HTR-8/SVneo (cell line): ENCODE measurements at places on chromosomes 2 and 18.

- DNase-seq: no peak
Observed at GRCh38 chr18:67731851-67732250, 215.3 kb upstream of the DSEL start.

- no peak for DNase-seq
Observed at GRCh38 chr2:235493402-235493774, 455 bp upstream of the AGAP1 start.

- DNase-seq: no peak
Observed at GRCh38 chr2:224085811-224086210, 46.7 kb upstream of the SERPINE2 start.

DNA sequence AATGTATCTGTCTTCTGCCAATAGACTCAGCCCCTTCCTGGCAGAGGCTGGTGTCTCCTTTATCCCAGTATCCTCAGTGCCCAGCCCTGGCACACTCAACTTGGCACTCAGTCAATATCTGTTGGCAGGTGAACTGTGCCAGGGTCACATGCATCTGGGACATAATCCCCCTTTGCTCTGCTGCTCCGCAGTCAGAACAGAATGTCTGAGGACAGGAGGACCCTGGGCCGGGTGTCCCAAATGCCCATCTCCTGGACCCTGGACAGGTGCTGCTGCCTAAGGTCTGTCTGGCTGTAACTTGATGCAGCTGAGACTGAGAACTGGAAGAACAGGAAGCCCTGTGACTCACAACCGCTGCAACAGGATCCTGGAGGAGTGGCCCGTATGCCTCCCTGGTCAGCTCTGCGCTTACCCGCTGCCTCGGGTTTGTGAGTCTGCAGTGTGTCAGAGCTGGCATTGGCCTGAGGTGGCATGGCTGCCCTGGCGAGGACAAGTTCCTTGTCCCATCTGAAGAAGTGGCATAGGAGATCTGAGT, 11.4 kb downstream of the HK2 start:
- DNase-seq: peak; percentile 90

DNA sequence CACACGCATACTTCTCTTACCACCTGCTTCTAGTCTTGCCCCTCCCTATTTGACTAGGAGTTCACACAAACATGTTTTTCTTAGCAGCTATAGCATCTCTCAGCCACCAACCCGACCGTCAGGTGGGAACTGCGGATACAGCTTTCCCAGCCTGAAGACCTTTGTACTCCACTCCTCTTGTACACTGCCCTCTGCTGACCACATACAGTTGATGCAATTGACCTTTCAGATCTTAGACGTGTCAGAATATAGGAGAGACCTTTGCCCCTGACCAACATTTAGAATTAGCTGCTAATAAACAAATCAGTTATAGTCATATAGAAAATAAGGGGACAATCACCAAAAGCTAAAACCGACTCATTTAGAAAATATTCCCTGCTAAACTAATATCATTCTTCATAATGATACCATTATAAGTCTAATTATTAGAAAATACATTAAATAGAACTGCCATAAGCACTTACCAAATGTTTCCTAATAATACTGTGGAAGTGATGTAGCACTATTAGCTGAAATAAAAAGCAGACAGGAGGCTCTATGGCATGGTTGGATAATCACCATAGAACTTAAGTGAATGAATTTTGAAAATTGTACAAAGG, 208.4 kb downstream of the RAD51AP2 start:
- DNase-seq: peak; percentile 5

DNA sequence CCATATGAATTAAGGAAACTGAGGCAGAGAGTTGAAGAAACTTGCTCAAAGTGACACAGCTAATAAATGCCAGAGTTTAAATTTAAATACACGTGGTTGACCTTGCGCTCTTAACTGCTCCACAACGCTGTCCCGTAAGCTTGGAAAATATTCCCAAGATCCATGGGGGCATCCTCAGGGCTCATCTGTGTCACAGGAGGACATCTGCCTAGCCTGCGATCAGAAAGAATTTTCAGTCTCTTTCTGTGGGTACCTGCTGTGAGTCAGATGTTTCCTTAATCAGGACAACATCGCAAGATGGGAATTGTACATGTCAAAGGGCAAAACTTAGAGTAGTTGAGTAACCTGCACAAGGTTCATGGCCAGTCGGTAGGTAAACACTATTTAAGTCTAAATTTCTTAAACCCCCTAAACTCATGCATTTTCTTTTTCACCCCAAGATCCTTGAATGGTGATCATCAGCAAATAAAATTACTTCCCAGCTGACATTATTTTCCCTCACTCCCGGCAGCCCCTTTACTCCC, 1.4 kb downstream of the CMPK2 start:
- no peak for DNase-seq

DNA sequence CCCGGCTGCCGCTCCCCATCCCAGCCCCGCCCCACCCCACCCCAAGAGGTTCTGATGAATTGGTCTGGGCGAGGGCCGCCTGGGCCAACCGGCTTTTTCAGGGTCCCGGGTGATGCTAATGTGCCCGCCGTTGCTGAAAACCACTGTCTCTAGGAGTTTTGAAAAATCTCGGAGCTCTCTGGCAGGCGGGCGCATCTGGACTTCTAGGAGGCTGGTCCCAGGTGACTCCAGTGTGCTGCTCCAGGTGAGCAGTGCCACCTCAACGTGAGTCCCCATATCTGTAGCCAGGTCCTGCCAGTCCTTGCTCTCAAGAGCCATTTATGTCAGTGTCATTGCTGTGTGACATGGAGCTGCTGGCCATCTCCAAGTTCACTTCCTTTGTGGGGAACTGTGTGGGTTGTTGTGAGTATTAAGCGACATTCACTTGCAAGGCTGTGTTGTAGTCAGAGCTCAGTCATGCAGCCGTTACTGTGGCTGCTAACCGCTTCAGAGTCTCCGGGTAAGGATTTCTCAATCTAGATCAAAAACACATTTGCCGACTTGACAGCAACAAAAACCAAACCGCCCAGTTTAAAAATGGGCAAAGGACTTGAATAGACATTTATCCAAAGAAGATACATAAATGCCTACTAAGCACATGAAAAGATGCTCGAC, at the start of gene RFX8:
TSS of gene RFX8 (minus strand) at position 382 of the 654 bp plus-strand sequence. CDS start 8,264 bp downstream, outside the sequence.
- DNase-seq: no peak

GRCh38 chr2:240637116-240637900, 12.0 kb downstream of the GPR35 start:
- DNase-seq: no peak

DNA sequence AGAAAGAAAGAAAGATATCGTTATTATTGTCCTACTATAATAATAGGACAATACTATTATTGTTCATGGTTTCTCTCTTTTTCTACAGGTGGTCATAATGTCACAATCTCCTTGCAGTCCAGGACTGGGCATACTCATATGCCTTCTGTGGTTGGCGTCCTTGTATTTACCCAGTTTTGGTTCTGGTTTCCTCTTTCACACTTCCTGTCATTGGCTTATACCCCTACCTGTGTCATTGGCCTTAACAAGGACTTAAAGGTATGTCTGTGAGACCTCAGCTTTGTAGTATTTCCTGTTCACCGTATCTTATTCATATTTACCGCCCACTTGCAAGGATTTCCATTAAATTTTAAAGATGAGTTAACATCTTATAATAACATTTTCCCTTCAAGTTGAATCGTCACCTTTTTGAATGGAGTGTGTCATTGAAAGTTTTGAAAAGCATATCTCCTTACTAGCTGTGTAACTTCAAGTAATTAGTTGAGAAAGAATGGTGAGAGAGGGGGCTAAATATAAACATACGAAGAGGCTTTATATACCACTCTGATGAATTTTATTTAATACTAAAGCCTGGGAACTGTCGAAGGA, 36.5 kb upstream of the HTR2B start:
- no peak for DNase-seq

- DNase-seq: no peak
Observed at GRCh38 chr2:40173276-40173675, 278.6 kb downstream of the SLC8A1 start.

DNA sequence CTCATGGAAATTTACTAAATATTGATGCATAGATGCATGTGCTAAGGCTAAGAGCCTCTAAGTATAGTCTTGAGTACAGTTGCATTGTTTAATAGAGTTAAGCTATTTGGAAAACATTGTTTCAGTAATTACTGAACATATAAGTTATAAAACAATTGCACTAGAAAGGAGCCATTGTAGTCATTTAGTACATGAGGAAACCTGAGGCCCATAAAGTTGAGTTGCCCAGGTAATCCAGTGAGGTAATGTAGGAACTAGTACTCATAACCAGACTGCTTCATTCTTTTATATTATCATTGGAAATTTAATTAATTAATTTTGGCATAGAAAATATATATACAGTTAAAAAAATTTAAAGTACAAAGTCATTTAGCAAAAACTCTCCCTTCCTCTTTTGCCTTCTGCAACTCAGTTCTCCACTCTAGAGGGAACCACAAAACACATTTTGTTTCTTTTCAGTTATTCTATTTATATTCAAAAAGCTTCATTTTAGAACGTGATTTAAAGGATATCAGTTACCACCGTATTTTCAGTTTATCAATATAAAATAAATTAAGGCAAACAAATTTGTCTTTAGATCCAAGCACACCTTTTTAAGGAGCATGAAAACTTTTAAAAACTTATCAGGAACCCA, 27.8 kb upstream of the TBR1 start:
- DNase-seq: no peak

DNA sequence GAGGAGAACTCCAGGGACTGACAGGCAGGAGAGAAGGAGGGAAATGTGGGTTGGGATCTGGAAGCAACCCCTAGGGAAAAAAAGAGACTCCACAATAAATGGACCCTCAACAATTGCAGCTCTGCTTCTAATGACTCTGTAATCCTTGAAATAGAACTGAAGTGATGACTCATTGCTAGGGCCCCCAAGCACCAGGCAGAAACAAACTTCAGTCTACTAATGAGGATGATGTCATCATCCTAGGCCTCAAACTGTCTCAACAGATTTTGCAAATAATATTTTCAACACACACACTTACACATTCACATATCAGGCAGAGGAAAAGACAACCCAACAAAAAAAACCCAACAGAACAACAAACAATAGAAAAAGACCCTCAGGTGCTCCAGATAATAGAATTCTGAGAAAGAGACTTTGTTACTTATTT, 143.3 kb downstream of the HDAC4 start:
- peak; percentile 50 for DNase-seq

- DNase-seq: no peak
Observed at GRCh38 chr2:237966250-237966564, 607 bp upstream of the UBE2F start.

DNA sequence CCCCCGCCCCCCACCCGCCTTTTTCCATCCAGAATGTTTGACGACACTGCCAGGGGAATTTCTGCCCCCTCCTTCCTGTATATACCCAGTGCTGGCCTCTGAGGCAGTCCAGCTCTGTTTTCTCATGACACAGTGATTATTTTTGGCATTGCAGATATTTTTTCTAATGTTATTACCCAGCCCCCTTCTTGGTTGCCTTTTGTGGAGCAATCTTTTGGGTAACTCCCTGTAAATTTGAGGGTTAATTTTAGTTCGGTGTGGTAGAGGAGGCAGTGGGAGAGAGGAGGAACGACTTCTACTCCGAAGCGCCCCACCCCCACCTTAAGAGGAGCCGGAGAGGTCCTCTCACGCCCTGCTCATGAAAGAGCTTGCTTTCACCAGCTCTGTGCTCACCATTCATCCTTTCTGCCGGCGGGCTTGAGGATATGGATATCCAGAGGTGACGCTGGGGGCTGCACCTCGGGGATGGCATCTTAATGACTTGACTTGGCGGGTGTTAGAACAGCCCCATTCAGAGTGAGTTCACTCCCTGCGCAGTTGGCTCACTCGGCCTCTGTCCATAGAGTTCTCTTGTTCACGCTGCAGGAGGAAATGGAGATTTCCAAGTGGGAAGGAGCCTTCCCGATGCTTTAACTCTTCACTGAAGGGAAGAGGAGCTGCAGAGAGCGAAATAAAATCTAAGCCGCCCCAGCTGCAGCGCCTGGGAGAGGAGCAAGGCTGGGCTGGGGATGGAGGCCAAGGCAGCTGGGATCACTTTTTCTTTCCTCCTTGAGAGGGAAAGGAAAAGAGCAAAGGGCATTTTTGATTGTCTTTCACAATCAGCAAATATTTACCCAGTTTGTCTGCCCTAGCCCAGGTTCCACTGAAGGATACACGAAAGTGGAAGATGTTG, 38.4 kb downstream of the EPAS1 start:
- DNase-seq: peak; percentile 62

- DNase-seq: no peak
Observed at GRCh38 chr2:238285653-238286082, 2.7 kb downstream of the PER2 start.

DNA sequence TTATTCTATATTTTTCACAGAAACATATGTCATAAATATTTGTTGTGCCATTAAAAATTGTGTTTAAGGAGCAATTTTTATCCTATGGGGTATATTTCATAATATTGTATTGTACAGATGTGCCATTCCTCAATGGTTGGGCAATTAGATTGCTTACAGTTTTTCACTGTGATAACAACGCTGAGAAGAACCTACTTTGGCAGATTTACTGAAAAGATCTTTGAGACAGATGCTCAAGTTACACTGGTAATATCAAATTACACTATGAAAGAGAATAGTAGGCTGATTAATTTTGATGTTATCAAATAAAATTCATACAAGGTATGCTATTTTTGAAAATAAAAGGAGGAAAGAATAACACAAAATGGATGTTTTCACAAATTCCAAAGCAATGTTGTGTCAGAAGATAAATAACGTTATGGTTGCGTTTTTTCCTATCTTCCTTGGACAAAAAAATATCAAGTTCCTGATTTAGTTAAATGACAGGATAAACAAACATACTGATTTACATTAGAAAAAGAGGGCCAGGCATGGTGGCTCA, 335.1 kb upstream of the ZNF521 start:
- no peak for DNase-seq

DNA sequence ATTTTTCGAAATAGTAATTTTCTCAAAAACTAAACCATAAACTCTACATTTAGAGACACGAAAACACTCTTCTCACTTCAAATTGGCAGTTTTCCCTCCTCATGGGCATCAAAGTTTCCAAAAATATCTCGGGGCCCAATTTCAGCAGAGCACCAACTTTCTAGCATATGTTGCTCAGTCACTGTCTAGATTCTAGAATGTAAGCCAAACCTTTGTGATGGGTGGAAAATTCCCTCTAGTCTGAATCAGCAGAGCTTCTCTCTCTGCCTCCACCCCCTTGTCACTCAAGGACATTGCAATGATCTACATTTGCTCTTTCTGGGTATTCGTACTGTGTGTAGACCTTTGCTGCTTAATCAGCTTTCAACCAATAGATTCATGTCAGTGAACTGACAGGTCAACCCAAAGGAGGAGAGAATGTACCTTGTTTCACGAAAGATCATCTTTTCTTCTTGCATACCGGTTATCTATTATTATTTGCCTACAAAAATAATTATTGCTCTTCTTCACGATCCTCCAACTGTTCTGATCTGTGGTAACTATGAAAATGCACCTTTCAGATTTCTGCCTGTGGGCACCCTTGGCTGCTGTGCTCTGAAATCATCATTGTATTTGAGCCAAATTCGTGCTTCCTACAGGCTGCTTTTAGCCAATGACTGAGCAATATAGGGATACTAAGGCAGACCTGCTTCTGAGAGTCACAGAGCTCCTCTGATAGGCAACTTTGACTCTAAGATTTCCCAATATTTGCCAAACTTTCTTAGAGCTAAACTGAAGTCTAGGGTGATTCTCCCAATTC, 38.7 kb upstream of the GLS start:
- no peak for DNase-seq

- no peak for DNase-seq
Observed at GRCh38 chr2:120651818-120652217, 83.8 kb upstream of the GLI2 start.
